Activated naive CD4-positive, alpha-beta T cell treated with anti-CD3 and anti-CD28 coated beads, Interleukin-2, amount 50 U/mL, for 16 hours (primary cell): ENCODE measurements at places on chromosomes 1 and 21.

GRCh38 chr21:32806810-32807386, 35.3 kb upstream of the PAXBP1 start:
- peak; percentile 43 for DNase-seq

DNA sequence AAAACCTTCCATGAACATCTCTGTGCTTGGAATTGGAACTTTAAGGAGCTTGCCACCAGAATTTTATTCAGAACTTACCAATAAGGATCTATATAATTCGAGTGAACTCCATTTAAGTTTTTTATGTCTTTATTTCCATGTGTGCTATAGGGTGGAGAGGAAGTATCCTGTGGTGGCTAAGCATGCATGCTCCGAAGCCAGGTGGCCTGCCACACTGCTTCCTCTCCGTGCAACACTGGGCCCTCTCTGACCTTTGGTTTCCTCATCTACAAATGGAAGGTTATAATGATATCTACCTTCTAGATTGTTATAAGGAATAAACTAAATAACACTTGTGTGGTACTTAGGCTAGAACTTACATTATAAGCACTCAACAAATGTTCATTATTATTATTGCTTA, 382.1 kb downstream of the PTPRC start:
- DNase-seq, result no peak

- DNase-seq, result no peak
Observed at GRCh38 chr1:31666263-31666963, 21.7 kb upstream of the PEF1 start.

DNA sequence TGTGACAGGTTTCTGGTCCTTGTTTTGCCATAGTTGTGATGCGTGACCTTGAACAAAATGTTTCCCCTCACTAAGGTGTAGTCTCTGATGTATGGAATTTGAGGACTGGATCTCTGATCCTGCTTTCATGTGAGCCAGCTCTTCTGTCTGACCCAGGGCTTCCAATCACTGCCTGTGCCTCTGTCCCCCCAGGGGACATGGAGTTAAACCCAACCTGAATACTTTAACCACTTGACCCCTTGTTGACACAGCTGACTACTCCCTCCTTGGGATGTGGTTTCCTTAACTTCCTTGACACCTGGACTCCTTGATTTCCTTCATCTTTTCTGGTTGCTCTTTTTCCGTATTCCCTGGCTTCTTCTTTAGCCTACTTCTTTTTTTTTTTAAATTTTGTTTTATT, 36.0 kb upstream of the SSBP3 start:
- DNase-seq, result no peak

GRCh38 chr1:207844371-207844770, 66.6 kb downstream of the CD34 start:
- DNase-seq, result no peak

- no peak for DNase-seq
Observed at GRCh38 chr1:205751036-205751651, 1.2 kb upstream of the NUCKS1 start.

DNA sequence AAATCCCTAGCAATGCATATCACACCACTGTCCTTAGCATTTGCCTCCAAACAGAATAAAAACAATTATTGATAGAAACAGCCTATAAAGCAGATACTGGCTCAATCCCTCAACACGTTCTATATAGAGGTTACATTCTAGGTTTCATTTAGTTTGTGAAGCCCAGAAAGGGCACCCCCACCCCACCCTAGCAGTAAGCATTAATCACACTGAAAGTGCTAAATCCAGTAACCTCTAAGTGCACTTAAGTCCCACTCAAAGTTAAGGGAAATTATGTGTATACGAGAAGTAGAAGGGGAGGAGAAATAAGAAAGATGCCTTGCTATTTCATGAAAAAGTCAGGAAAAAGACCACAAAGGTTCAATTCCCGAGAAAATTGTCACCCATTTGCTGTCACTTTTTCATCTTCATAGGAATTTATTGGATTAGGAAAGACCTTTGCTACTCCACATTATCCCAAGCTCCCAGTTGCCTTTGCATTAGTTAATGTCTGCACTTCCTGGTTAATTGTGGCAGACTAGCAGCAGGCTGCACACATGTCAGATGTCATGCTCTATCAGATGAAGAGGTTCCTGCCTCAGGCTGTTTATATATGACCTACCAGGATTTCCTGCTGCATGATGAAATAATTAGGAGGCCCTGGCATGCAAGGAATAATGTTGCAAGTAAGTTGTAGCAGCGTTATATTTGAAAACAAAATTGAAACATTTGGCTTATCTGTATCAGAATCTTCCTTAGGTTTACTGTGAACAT, 54.5 kb upstream of the LHX8 start:
- no peak for DNase-seq

- DNase-seq, result no peak
Observed at GRCh38 chr1:57337623-57338022, 86.2 kb downstream of the DAB1 start.

DNA sequence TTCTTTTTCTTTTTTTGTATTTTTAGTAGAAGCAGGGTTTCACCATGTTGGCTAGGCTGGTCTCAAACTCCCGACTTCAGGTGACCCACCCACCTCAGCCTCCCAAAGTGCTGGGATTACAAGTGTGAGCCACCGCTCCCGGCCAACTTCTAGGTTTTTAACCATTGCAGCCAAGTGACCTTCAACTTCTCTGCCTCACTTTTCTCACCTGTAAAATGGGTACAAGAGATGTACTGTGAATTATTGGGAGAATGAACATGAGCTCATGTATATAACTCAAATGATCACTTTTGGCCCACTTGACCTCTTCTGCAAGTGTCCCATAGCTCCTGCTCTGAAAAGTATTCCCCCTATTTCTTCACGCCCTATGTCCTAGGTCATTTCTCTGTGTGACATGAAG, 11.8 kb upstream of the RPL11 start:
- DNase-seq, result no peak

DNA sequence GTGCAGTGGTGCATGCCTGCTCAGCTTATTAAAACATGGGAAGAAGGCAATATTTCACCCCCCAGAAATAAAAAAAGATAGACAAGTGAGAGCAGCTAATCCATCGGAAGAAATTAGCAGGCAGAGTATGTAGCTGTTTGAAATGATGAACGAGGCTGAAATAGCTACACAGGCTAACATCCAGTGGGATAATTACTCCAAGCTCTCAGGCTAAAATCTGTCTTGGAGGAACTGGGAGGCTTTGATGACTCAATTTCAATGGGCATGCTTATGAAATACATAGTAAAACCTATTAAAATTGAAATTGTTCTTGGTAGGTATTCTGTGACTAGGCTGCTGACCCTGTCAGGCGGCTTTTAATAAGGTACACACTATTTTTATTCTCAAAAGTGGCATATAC, 84.1 kb upstream of the RRP15 start:
- DNase-seq, result no peak

DNA sequence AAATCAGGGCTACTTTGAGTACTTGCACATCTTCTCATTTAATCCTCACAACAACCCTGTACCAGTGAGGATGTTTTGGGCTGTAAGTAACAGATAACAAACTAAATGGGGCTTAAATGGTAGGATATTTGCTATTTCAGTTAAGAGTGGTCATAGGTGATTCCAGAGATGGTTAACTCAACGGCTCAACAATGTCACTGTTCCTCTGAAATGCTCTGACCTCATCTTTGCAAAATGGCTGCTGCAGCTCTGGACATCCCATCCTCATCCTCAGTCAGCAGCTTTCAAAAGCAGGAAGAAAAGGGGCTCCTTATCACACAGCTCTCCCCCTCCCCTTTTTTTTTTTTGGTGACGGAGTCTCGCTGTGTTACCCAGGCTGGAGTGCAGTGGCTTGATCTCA, 1.5 kb downstream of the LDLRAD2 start:
- no peak for DNase-seq

- no peak for DNase-seq
Observed at GRCh38 chr21:31560479-31560878, 99.0 kb upstream of the SOD1 start.

- no peak for DNase-seq
Observed at GRCh38 chr1:69693921-69694675, 126.4 kb downstream of the LRRC7 start.

DNA sequence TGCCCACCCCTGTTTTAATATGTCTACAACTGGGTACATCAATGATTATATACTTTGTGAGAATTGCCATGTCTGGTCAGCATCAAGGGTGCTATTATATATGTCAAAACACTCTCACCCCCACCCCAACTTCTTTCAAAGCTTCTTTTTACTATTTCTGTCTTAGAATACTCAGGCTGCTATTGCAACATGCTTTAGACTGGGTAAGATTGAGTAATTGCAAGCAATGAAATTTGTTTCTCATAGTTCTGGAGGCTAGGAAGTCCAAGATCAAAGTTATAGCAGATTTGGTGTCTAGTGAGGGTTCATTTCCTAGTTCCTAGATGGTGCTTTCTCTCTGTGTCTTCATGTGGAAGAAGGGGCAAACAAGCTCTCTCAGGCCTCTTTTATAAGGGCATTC, 100.5 kb upstream of the KCNK1 start:
- no peak for DNase-seq

DNA sequence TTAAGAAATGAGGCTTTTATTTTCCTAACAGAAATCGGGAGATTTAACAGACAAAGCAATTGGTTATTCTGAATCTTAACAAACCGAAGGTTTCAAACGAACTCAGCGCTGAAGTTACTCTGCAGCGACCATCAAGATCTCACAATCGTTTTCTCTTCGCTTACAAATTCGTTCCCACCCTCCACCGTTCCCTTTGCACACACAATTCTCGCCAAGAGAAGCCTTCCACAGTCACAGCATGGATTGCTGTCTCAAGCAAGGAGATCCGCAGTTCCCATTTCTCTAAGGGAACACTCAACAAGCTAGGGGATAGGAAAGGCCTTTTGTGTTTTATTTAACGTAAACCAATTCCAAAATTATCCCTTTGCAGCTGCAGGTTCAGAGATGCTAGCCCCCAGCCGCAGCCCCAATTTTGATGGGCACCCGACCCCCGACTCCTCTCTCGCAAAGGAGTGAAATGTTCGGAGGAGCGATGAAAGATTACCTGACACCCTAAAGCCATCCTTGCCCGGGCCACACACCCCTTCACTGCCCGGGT, 755 bp downstream of the FBXO42 start:
- no peak for DNase-seq

GRCh38 chr1:230587061-230587460, 55.2 kb upstream of the COG2 start:
- no peak for DNase-seq

- no peak for DNase-seq
Observed at GRCh38 chr1:174946031-174946430, 53.7 kb upstream of the CACYBP start.

DNA sequence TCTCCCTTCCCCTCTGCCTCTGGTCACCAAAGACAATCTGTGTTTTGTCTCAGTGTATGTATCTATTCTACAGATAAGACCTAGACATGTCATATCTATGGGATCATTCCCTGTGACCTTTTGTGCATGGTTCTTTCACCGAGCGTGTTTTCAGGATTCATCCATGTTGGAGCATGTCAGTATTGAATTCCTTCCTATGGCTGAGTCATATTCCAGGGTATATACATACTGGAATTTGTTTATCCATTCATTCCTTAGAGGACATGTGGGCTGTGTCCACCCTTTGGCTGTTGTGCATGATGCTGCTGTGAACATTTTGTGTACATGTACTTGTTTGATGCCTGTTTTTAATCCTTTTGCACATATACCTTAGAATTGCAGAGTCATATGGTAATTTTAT, 69.9 kb downstream of the NFASC start:
- no peak for DNase-seq

GRCh38 chr1:41314376-41315145, 46.7 kb upstream of the FOXO6 start:
- DNase-seq, result no peak

GRCh38 chr1:173341307-173341706, 134.2 kb upstream of the TNFSF4 start:
- no peak for DNase-seq

DNA sequence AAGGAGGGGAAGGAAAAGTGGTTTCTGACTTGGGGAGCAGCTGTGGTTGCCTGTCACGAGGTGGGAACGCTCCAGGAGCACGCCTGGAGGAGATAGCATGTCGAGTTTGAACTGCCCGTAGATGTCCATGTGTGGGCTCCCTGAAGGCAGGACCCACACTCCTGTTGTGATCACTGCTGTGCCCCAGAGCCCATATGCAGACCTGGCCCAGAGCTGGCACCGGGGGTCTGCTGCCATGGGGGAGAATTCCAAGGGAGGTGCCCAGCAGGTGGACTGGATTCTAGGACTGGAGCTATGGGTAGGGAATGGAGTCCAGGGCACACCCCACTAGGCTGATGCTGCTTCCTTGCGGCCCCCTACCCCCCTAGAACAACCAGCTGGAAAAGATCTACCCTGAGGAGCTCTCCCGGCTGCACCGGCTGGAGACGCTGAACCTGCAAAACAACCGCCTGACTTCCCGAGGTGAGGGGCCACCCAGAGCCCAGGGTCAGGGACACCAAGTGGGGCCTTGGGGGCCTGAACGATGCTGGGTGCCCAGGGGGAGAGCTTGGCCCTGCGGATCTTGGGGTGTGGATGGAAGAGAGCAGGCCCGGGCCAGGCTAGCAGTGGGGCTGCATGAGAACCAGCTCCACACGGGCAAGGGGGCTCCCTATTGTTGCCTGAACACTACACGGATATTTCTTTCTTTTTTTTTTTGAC, 9.3 kb downstream of the PODN start:
- DNase-seq, result no peak

- no peak for DNase-seq
Observed at GRCh38 chr1:202152399-202152798, 7.9 kb upstream of the ARL8A start.

- peak; percentile 34 for DNase-seq
Observed at GRCh38 chr1:100538913-100539835, 1.2 kb downstream of the GPR88 start.

DNA sequence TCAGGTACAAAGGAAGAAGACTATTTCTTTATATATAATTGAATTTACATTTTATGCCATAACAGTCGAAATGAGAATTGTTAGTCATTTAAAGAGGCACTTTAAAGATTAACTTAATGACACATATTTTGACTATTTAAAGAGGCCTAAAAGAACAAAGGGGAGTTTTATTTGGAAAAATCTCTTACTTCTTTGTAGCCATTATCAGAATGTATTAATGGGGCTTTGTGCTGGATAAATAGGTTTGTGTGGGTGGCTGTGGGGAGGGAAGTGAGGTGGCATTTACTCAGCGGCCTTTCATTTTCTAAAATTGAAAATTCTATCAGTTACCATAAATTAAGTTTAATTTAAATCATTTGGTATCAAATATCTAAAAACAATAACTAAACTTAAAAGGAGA, 462.2 kb upstream of the CXADR start:
- no peak for DNase-seq

- no peak for DNase-seq
Observed at GRCh38 chr1:230087717-230088105, 20.7 kb downstream of the GALNT2 start.

- no peak for DNase-seq
Observed at GRCh38 chr21:46021398-46021797, 39.8 kb downstream of the COL6A1 start.

GRCh38 chr21:35332841-35333426, 283.8 kb upstream of the RUNX1 start:
- DNase-seq, result no peak

- no peak for DNase-seq
Observed at GRCh38 chr1:56496158-56496557, 83.2 kb downstream of the PLPP3 start.
